MCF 10A (cell line): ENCODE measurements at places on chromosomes 2 and 18. TPM values are rescaled to one million over a fixed set of nuclear protein-coding genes. Genes with fewer than 3 reads are reported as not detected.

- H3K27me3 ChIP-seq: peaks cover 69% of the 10 kb centered on the region
- H3K4me3 ChIP-seq: no peak overlapping the region
- H3K4me1 ChIP-seq: no peaks in the 10 kb centered on the region
- H3K27ac ChIP-seq: no peak overlapping the region
Observed at GRCh38 chr2:111041398-111042202, 79.1 kb upstream of the BCL2L11 start.

GRCh38 chr2:168697668-168698121, 104.7 kb upstream of the NOSTRIN start:
- peak overlapping the region; percentile 66 for H3K27ac ChIP-seq
- H3K36me3 ChIP-seq: peaks cover 26% of the 10 kb centered on the region
- no peaks in the 10 kb centered on the region for H3K27me3 ChIP-seq
- DNase-seq: peak; percentile 32
- no peak overlapping the region for H3K4me3 ChIP-seq
- H3K4me1 ChIP-seq: peaks cover 18% of the 10 kb centered on the region

Gene TMEM178A
- total RNA-seq: 0.66 and 0.86 TPM in 2 replicates

GRCh38 chr18:62716619-62717168, 1.4 kb downstream of the PHLPP1 start:
- no peaks in the 10 kb centered on the region for H3K36me3 ChIP-seq
- H3K27me3 ChIP-seq: no peaks in the 10 kb centered on the region
- peak overlapping the region; percentile 25 for H3K27ac ChIP-seq

DNA sequence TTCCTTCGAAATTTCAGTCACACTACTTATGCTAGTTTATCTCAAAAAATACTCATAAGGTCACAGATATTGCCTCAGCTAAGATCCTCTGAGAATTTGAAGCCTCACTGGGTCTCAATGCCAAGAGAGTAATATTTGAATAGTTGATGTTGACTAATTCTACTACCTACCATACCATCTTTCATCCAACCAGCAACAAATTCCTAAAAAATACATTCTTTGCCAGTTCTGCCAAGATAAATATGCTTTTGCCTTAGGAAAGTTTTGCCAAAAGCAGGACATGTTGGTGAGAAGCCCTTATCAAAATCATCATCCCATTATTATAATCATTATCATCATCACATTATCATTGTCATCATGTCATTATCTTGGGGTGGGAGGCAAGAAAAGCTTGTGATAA, 544.6 kb upstream of the ZEB2 start:
- no peaks in the 10 kb centered on the region for H3K36me3 ChIP-seq
- H3K27me3 ChIP-seq: no peaks in the 10 kb centered on the region
- H3K4me3 ChIP-seq: no peak overlapping the region
- no peak overlapping the region for H3K27ac ChIP-seq
- peaks cover 40% of the 10 kb centered on the region for H3K4me1 ChIP-seq

- peaks cover 11% of the 10 kb centered on the region for H3K36me3 ChIP-seq
- H3K27ac ChIP-seq: peak overlapping the region; percentile 77
- peak overlapping the region; percentile 20 for H3K4me3 ChIP-seq
- peak; percentile 72 for DNase-seq
- peaks cover 63% of the 10 kb centered on the region for H3K4me1 ChIP-seq
Observed at GRCh38 chr2:108594132-108594981, 60.1 kb downstream of the LIMS1 start.

- no peaks in the 10 kb centered on the region for H3K4me1 ChIP-seq
- peaks cover 5% of the 10 kb centered on the region for H3K36me3 ChIP-seq
- no peak for DNase-seq
- H3K27me3 ChIP-seq: no peaks in the 10 kb centered on the region
Observed at GRCh38 chr18:13455960-13456481, 237.5 kb downstream of the LDLRAD4 start.

- H3K27me3 ChIP-seq: no peaks in the 10 kb centered on the region
- H3K4me3 ChIP-seq: no peak overlapping the region
- no peak for DNase-seq
- peaks cover 46% of the 10 kb centered on the region for H3K4me1 ChIP-seq
- peaks cover 3% of the 10 kb centered on the region for H3K36me3 ChIP-seq
Observed at GRCh38 chr2:127098711-127099110, 8.2 kb downstream of the BIN1 start.

Gene TSPYL6
- total RNA-seq: not detected in 2 replicates

GRCh38 chr2:151670346-151670745, 63.9 kb downstream of the NEB start:
- DNase-seq: no peak
- H3K4me3 ChIP-seq: no peak overlapping the region

Gene COLEC11
- total RNA-seq: not detected in 2 replicates

- no peaks in the 10 kb centered on the region for H3K36me3 ChIP-seq
- peaks cover 51% of the 10 kb centered on the region for H3K27me3 ChIP-seq
- H3K4me3 ChIP-seq: no peak overlapping the region
- H3K27ac ChIP-seq: no peak overlapping the region
- H3K4me1 ChIP-seq: no peaks in the 10 kb centered on the region
Observed at GRCh38 chr18:48100651-48101165, 170.2 kb upstream of the SMAD2 start.

DNA sequence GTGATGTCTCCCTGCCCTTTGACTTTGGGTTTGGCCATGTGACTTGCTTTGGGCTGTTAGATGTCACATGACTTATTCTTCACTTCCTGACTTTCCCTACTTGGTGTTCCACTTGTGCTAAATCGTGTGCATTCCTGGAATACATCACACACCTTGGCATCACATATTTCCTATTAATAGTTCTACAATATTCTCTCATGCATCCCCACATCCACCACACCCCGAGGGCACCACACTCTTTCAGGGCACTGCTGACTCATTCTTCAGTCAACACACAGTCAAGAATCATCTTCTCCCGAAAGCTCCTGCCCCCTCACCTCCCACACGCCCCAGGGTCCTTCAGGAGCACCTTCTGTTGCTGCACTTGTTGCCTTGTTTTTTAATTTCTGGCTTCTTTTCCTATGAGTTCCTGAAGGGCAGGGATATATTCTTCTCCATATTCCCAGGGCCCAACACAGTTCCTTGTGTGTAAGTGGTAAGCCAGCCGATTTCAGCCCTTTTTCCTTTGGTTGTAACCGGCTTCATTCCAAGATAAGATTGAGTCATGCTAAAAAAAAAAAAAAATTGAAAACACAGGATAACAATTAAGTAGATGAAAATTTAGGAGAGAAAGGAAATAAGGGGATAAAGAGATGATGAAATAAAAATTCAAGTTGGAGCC, 341.4 kb downstream of the SLC4A3 start:
- no peaks in the 10 kb centered on the region for H3K36me3 ChIP-seq
- peaks cover 17% of the 10 kb centered on the region for H3K4me1 ChIP-seq
- peak; percentile 97 for DNase-seq
- H3K4me3 ChIP-seq: peak overlapping the region; percentile 35
- no peaks in the 10 kb centered on the region for H3K27me3 ChIP-seq

- DNase-seq: no peak
- H3K27me3 ChIP-seq: no peaks in the 10 kb centered on the region
- H3K36me3 ChIP-seq: peaks cover 60% of the 10 kb centered on the region
- H3K4me1 ChIP-seq: no peaks in the 10 kb centered on the region
Observed at GRCh38 chr2:26130763-26131162, 42.1 kb upstream of the GAREM2 start.

- H3K36me3 ChIP-seq: peaks cover 13% of the 10 kb centered on the region
- no peaks in the 10 kb centered on the region for H3K27me3 ChIP-seq
- peaks cover 28% of the 10 kb centered on the region for H3K4me1 ChIP-seq
- DNase-seq: peak; percentile 11
Observed at GRCh38 chr2:95359031-95359430, 43.5 kb upstream of the FAHD2A start.

Gene SLC8A1
- total RNA-seq: 1.6 and 1.7 TPM in 2 replicates

DNA sequence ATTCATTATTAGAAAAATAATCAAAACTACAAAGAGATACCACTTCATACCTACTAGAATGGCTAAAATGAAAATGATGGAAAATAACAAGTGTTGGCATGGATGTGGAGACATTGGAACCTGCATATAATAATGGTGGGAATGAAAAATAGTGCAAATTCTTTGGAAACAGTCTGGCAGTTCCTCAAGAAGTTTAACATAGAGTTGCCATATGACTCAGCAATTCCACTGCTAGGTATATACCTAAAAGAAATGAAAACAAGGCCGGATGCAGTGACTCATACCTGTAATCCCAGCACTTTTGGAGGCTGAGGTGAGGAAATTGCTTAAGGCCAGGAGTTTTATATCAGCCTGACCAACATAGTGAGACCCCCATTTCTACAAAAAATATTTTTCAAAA, 41.6 kb upstream of the ACYP2 start:
- no peaks in the 10 kb centered on the region for H3K36me3 ChIP-seq
- no peaks in the 10 kb centered on the region for H3K4me1 ChIP-seq
- H3K27me3 ChIP-seq: no peaks in the 10 kb centered on the region
- no peak overlapping the region for H3K4me3 ChIP-seq
- H3K27ac ChIP-seq: peak overlapping the region; percentile 31

Gene ZNF407
- 9.5 and 9.9 TPM in 2 replicates for total RNA-seq

DNA sequence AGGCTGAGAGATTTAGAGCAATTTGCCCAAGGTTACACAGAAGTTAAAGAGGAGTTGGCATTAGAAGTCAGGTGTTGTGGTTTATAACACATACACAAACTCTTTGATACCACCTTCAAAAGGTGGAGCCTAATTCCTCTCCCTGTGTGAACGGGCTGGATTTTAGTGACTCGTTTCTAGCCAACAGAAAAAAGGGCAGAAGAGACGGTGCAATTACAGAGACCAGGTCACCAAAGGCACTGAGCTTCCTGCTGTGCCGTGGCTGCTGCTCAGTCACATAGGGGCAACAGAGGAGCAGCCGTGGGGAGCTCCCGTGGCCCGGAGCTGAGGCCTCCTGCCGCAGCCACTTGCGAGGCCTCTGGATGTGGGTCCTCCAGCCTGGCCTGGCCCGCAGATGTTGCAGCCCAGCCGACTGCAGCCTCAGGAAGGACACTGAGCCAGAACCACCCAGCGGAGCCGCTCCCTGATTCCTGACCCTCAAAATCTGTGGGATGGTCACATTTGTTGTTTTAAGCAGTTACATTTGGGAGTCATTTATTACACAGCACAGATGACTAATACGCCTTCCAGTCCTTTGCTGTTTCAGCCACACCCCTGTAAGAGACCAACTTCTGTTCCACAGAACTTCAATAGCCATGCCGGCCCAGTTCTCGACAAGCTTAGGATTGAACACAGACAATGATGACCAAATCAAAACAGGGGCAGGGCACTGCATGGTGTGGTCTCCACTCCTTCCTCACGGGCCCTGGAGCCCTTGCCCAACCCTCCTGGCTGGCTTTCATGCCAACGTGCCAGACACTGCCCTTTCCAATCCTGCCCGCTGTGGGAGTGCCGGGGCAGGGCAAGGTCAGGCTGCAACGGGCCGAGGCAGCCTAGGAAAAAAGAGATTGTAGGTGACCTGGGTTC, 17.1 kb downstream of the EDAR start:
- peak; percentile 95 for DNase-seq
- H3K4me3 ChIP-seq: peak overlapping the region; percentile 52
- H3K27me3 ChIP-seq: no peaks in the 10 kb centered on the region
- H3K36me3 ChIP-seq: peaks cover 4% of the 10 kb centered on the region

DNA sequence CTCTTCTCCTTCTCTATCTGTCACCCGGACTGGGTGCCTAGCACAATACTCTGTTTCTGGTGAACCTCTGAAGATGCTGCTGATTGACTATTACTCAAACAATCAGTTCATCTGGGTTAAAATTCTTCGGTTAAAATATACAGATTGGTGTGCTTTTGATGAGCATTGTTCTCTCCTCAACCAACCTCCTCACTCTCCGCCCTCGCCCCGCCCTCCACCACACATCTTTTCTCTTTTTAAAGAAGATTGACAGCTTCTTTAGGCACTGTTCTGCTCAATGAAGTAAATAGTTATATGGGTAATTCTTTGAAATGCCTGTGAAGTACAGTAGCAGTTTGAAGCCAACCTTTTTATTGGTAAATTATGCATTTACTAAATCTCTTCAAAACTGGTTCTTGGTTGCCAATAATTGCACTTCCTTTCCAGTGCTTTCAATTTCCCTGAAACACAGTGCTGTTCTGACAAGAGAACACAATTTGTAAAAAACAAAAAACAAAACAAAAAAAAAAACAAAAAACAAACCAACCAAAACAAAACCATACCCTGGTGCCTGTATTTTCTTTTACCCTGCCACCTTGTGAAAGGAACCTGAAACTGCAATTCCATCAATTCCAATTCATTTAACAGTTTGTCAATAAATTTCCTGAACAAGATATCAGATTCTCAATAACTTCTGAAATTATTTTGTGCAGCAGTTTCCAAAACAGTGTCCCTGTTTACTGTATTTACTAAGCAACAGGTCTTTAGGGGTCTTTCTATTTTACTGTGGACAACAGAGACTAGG, 188.6 kb downstream of the LRP1B start:
- H3K4me3 ChIP-seq: no peak overlapping the region
- no peaks in the 10 kb centered on the region for H3K4me1 ChIP-seq
- H3K27me3 ChIP-seq: peaks cover 20% of the 10 kb centered on the region
- DNase-seq: no peak
